ENCODE measurements at places on chromosomes 16 and 17. TPM values are rescaled to one million over a fixed set of nuclear protein-coding genes. Genes with fewer than 3 reads are reported as not detected.

DNA sequence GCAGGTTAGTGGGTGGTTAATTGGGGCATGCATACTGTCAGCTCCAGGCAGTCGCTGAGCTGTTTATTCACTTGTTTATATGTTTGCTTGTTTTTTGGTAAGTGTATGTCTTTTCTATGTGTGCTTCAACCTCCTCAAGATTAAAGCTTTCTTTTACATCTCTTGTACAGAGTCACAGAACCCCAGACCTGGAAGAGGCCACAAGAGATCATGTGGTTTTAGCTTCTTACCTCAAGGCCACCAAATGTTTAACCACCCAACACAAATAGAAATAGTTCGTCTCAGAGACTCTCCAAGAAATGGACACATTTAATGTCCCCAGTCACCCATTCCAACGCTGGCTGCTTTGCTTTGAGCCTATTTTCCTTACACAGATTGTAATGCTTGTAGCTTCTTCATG lies 11.8 kb upstream of the TMEM98 start:
- DNase-seq: no peak

- no peak for DNase-seq
Measured at GRCh38 chr16:67268136-67268579, 11.2 kb upstream of the PLEKHG4 start.

- DNase-seq: no peak
Measured at GRCh38 chr17:80053102-80053501, 16.7 kb downstream of the CCDC40 start.

DNA sequence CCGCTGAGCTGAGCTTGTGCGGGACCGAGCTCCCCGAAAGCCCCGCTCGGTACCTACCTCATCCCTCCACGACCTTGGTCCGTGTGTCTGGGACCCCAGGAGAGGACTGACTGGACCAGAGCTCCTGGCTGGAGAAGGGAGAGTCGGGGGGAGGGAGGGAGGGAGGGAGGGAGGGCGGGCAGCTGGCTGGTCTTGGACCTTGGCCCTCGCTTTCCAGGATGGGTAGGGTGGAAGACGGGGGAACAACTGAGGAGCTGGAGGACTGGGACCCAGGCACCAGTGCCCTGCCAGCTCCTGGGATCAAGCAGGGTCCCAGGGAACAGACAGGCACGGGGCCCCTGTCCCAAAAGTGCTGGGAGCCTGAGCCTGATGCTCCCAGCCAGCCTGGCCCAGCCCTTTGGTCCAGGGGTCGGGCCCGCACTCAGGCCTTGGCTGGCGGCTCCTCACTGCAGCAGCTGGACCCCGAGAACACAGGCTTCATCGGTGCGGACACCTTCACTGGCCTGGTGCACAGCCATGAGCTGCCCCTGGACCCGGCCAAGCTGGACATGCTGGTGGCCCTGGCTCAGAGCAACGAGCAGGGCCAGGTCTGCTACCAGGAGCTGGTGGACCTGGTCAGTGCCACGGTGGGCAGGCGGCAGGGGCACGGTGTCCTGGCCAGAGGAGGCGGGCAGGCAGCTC lies 553 bp downstream of the RHBDL1 start:
- DNase-seq: no peak

GRCh38 chr17:29474297-29474696 lies 84.1 kb downstream of the TAOK1 start:
- DNase-seq: no peak

DNA sequence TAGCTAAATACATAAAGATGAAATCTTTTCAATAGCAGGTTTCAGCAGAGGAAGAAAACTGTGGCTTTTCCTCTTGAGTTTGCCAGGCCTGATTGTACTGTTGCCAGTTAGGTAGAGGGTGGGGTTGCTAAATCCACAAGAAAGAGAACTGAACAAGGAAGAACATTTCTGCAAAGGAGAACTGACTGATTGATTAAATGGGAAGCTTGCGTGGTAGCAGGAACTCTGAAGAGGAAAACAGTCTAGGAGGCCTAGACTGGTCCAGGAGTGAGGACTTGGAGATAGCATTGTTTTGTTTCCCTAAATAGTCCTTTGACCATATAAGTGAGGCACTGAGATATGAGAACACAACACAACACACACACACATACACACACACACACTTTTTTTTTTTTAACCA lies 18.8 kb downstream of the LRRC36 start:
- no peak for DNase-seq

- DNase-seq: no peak
Measured at GRCh38 chr17:79984877-79985276, 50.8 kb downstream of the TBC1D16 start.

DNA sequence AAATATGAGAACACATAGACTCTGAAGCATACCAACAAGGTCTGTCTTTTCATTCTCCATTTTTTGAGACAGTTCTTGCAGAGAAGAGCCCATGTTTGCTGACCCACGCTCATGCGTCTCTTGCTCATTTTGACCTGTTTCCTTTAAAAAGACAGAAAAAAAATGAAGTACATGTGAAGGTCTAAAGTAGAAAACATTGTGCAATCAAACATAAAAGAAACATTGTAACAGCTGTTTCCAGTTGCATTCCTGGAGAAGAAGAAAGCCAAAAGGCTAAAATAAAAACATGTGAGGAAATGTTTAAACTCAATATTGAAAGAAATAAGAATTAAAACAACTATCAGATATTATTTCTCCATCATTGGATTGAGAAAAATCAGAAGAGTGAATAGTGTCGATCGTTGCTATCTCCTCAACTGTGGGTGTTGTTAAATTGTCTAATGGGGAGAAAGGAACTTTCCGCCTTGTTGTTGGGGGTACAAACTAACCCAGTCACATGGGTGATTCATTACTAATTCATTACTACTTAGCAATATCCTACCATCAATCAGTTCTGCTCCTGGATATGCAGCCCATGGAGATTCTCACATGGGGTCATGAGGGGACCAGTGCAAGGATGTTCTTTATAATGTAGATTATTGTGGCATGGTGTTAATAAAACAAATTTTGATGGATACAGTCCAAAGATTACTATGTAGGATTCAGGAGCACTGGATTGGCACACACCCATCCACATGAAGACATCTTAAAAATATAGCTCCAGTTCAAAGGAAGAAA lies 9.5 kb downstream of the ABCA9 start:
- DNase-seq: no peak

DNA sequence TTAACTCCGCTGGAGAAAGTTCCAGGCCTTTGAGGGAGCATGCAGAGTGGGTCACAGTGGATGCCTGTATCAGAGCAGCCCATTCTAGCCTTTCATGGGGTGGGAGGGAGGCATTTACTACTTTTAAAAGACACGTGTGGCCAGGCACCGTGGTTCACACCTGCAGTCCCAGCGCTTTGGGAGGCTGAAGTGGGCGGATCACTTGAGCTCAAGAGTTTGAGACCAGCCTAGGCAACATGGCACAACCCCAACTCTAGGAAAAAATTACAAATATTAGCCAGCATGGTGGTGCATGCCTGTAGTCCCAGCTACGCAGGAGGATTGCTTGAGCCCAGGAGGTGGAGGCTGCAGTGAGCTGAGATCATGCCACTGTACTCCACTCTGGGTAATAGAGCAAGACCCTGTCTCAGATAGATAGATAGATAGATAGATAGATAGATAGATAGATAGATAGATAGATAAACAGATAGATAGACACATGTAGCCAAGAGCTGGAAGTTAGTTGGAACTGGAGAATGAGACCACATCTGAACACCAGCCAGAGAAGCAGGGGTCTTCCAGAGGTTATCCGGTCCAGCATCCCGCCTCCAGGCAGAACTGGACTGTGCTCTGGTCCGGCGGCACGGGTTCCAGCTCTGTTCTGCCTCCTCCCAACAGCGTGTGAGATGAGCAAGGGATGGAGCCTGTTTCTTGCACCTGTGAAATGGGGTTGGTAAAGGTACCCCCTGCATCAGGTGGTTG lies 3.6 kb downstream of the ADCY7 start:
- no peak for DNase-seq

GRCh38 chr16:70659546-70659945 lies 13.2 kb downstream of the IL34 start:
- no peak for DNase-seq

GRCh38 chr16:68227183-68227793 lies 8.6 kb downstream of the ESRP2 start:
- no peak for DNase-seq

DNA sequence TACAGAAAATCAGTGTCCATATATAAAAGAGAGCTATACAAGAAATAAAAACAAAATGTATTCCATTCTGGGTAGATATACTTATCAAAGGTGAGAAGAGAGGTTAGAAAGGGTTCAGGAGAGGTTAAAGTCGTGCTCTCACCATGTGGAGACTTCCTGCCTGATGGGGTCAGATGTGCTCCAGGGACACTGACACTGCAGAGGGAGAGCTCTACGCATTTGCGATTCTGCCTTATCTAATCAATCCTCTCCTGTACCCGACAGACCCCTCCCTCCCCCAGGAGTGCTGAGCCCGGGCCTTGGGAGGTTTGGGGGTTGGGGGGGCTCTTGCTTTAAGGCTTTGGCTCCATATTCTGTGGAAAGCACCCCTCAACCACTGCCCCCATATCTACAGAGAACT lies 16.6 kb upstream of the SLC5A11 start:
- no peak for DNase-seq

DNA sequence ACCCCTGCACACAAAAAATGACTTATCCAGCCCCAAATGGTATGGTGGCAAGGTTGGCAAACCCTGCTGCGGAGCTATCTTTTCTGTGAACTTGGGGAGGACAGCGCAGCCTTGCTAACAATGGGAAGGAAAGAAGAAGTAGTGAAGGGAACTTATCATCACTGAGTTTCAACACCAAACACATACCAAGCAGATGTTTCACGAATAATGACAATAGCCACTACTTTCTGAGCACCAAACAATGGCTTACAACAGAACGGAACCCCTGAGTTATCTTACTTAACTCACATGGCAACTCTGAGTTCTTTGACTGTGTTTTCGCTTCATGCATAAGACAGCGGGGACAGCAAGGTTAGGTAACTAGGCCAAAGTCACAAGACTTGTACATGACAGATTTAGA lies 148.9 kb downstream of the XYLT1 start:
- DNase-seq: no peak

- no peak for DNase-seq
Measured at GRCh38 chr16:64305663-64306062, 816.2 kb downstream of the CDH11 start.

DNA sequence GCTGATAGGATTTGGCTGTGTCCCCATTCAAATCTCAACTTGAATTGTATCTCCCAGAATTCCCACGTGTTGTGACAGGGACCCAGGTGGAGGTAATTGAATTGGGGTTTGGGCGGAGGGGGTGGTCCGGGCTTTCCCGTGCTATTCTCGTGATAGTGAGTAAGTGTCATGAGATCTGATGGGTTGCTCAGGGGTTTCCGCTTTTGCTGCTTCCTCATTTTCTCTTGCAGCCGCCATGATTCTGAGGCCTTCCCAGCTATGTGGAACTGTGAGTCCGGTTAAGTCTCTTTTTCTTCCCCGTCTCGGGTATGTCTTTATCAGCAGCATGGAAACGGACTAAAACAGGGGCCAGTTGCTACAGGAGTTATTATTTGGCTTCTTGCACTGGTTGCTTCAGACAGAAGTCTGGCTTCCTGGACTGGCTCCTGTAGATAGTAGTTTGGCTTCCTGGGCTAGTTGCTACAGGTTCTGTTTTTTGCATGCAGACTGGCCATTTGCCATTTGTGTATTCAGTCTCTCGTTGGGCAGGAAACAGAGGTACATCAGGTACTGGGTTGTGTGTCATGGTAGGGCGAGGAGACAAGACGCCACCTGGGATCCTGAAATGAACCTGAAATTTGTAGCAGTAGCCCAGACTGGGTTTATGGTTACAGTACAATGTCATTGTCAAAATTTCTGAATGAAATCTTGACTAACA lies 32.6 kb downstream of the CNTNAP4 start:
- no peak for DNase-seq

DNA sequence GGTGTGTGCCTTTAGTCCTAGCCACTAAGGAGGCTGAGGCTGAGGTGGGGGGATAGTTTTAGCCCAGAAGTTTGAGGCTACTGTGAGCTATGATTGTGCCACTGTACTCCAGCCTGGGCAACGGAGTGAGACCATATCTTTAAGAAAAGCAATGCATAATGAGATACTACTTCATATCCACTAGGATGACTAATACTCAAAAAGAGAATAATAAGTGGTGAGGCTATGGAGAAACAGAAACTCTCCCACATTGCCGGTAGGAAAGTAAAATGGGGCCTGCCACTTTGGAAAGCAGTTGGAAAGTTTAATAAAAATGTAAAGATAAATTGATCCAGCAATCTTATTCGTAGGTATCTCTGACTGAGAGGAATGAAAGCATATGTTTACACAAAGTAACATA lies 4.6 kb upstream of the NPIPB2 start:
- DNase-seq: no peak

GRCh38 chr17:79035686-79036085 lies 11.7 kb downstream of the C1QTNF1 start:
- DNase-seq: no peak

GRCh38 chr17:32943206-32943605 lies 15.3 kb downstream of the TMEM98 start:
- no peak for DNase-seq

- no peak for DNase-seq
Measured at GRCh38 chr16:4272114-4272956, 488 bp downstream of the TFAP4 start.

- no peak for DNase-seq
Measured at GRCh38 chr17:49278076-49278475, 47.5 kb upstream of the PHOSPHO1 start.

GRCh38 chr16:56965149-56966092 lies 3.7 kb downstream of the CETP start:
- no peak for DNase-seq

GRCh38 chr16:57627184-57627871 lies 1.1 kb upstream of the ADGRG1 start:
- no peak for DNase-seq

- DNase-seq: no peak
Measured at GRCh38 chr16:88591577-88592021, 21.4 kb downstream of the ZC3H18 start.

- DNase-seq: no peak
Measured at GRCh38 chr17:44915321-44915726, at the start of gene GFAP. TSS of gene GFAP (minus strand) at chr17:44915500. CDS start at chr17:44915486, 14 bp downstream.

DNA sequence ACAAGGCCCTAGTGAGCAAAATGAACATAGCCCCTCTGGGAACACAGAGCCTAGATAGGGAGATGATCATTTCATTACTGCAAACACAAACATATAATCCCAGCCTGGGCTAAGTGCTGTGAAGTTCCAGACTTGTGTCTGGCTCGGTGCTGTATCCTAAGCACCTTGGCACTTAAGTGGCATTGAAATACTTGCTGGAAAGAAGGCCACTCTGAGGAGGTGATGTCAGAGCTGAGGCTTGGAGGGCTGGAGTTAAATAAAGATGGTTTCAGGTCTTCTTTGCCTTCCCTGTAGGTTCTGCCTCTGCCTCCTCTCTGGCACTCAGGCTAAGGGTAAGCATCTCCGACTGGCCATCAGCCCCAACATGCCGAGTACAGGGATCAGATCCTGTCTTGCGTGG lies 2.4 kb upstream of the CACNA1G start:
- no peak for DNase-seq

GRCh38 chr17:32628271-32629044 lies 141.7 kb downstream of the CDK5R1 start:
- DNase-seq: no peak

SLC47A1 gene
- 29.7 TPM for total RNA-seq

DBF4B gene
- 4.7 TPM for total RNA-seq

KRT28 gene
- total RNA-seq: not detected

C17orf67 gene
- 2.7 TPM for total RNA-seq

ASGR1 gene
- total RNA-seq: 2.5 TPM

ZKSCAN2 gene
- 3.7 TPM for total RNA-seq

TRAF7 gene
- 38.8 TPM for total RNA-seq

APPBP2 gene
- 23.6 TPM for total RNA-seq

BCO1 gene
- not detected for total RNA-seq

RRAD gene
- 49.1 TPM for total RNA-seq

TM4SF5 gene
- not detected for total RNA-seq
